Heart left ventricle (tissue), 16 donors: ENCODE measurements at places on chromosomes 13 and 19.

DNA sequence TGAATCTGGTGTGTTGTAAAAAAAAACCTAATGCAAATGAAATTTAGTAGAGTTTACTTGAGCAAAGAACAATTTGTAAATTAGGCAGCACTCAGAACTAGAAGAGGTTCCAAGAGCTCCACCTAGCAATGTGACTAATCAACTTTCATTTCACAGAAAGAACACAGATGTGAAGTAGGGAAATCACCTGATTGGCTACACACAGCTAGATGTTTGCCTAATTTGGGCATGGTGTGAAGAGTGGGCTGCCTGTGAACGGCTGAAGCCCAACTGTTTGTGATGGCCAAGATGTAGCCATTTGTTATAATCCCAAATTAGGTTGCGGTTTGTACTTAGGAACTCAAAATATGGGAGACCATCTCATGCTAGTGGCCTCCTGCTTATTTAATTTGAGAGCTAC lies 724.4 kb upstream of the SLITRK5 start:
- H3K4me3 ChIP-seq, result no peak overlapping the region
- H3K27ac ChIP-seq, result no peak overlapping the region
- no peak for DNase-seq
- H3K27me3 ChIP-seq, result no peaks in the 10 kb centered on the region
- no peaks in the 10 kb centered on the region for H3K4me1 ChIP-seq

GRCh38 chr19:32345261-32346207 lies at the start of gene ZNF507:
TSS of gene ZNF507 (plus strand) at chr19:32345610. CDS start at chr19:32352831, 7,221 bp downstream.
- H3K4me3 ChIP-seq, result peak within 1 kb of the TSS; percentile 76
- H3K36me3 ChIP-seq, result no peaks in the 10 kb centered on the region
- peak within 1 kb of the TSS; percentile 89 for H3K27ac ChIP-seq

DNA sequence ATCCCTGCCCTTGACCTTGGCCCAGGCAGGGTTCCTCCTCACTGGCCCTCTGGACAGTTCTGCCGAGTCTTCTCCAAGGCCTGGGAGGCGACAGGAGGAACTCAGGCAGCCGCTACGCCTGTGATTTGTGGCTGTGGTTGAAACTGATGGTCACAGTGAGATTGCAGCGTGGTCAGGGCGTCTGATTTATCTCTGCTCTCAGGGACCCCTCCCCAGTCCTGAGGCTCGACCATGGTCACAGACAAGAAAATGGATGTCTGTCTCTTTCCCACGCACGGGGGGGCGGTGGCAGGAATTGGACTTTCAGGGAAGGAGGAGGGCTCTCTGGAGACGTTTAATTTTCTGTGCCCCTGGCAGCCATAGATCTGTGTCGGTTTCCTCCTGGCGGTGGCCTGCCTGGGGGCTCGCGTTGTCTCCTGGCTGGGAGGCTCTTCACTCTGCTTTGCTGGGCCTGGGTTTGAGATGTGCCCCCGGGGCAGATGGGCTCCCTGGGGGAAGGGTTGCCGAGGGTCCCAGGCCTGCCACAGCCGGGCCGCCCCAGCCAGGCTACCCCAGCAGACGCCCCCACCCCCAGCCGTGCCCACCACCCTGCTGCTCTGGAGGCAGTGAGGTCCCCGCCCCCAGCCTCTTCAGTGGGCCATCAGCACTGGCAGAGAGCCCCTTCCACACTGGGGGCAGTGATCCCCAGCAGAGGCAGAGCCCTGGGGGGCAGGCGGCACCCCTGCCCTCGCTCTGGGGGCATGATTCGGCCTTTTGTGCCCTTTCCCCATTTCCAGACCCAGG lies 167.4 kb downstream of the KDM4B start:
- H3K36me3 ChIP-seq, result peaks cover 61% of the 10 kb centered on the region
- H3K4me1 ChIP-seq, result peaks cover 21% of the 10 kb centered on the region
- H3K4me3 ChIP-seq, result no peak overlapping the region
- H3K27me3 ChIP-seq, result no peaks in the 10 kb centered on the region

- H3K36me3 ChIP-seq, result peaks cover 33% of the 10 kb centered on the region
- H3K4me1 ChIP-seq, result no peaks in the 10 kb centered on the region
- no peaks in the 10 kb centered on the region for H3K27me3 ChIP-seq
- no peak for DNase-seq
- no peak overlapping the region for H3K4me3 ChIP-seq
- no peak overlapping the region for H3K27ac ChIP-seq
Observed at GRCh38 chr13:98429531-98429930, 147.4 kb downstream of the STK24 start.

DNA sequence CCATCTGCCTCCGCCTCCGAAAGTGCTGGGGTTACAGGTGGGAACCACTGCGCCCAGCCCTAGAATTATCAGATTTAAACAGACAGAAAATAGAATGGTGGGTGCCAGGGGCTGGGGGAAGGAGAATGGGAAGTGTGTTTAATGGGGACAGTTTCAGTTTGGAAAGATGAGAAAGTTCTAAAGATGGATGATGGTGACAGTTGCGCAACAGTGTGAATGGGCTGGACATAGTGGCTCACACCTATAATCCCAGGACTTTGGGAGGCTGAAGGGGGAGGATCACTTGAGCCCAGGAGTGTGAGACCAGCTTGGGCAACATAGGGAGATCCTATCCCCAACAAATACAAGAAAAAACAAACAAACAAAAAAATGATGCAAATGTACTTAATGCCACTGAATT lies 15.9 kb downstream of the KANK2 start:
- H3K4me3 ChIP-seq, result no peak overlapping the region
- no peak overlapping the region for H3K27ac ChIP-seq
- H3K4me1 ChIP-seq, result peaks cover 17% of the 10 kb centered on the region
- peaks cover 22% of the 10 kb centered on the region for H3K36me3 ChIP-seq

DNA sequence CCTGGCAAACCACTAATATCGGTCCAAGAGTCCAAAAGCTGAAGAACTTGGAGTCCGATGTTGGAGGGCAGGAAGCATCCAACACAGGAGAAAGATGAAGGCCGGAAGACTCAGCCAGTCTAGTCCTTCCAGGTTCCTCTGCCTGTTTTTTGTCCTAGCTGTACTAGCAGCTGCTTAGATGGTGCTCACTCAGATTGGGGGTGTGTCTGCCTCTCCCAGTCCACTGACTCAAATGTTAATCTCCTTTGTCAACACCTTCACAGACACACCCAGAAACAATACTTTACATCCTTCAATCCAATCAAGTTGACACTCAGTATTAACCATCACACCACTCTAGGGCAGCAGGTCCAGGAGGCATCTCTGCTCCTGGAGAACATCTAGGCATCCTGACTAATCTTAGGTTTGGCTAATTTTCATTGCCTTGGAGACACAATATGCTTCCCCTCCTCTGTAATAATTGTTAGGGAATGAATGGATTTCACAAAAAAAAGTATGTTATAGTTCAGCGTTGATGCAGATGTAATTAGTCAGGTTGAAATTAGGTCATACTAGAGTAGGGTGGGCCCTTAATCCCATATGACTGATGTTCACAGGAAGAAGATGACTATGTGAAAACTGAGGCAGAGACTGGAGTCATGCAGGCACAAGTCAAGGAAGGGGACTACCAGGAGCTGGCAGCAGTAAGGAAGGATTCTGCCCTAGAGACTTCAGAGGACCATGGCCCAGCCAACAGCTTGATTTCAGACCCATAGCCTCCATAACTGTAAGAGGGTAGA lies 183.4 kb downstream of the RBM26 start:
- H3K27ac ChIP-seq, result no peak overlapping the region
- H3K36me3 ChIP-seq, result no peaks in the 10 kb centered on the region
- no peaks in the 10 kb centered on the region for H3K27me3 ChIP-seq
- H3K4me1 ChIP-seq, result no peaks in the 10 kb centered on the region
- no peak overlapping the region for H3K4me3 ChIP-seq
- no peak for DNase-seq

DNA sequence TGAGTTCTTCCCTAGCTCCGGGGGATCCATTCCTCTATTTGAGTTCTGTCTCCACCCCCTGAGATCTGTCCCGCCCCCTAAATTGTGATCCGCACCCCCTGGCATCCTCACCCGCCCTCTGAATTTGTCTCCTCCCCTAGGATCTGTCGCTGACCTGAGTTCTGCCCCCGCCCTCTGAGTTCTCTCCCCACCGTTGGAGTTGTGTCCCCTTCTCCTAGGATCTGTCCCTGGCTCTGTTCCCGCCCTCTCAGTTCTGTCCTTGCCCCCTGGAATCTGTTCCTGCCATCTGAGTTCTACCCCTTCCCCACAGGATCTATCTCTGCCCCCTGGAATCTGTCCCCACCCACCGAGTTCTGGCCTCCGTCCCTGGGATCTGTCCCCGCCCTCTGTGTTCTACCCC lies 1.0 kb upstream of the SLC17A7 start:
- H3K27ac ChIP-seq, result peak overlapping the region; percentile 57
- H3K36me3 ChIP-seq, result no peaks in the 10 kb centered on the region
- no peak for DNase-seq
- H3K4me3 ChIP-seq, result peak overlapping the region; percentile 63

GRCh38 chr19:49676136-49676783 lies 811 bp upstream of the PRMT1 start:
- no peaks in the 10 kb centered on the region for H3K27me3 ChIP-seq
- H3K36me3 ChIP-seq, result peaks cover 4% of the 10 kb centered on the region
- peak; percentile 88 for DNase-seq
- H3K4me3 ChIP-seq, result peak overlapping the region; percentile 71
- peak overlapping the region; percentile 83 for H3K27ac ChIP-seq

DNA sequence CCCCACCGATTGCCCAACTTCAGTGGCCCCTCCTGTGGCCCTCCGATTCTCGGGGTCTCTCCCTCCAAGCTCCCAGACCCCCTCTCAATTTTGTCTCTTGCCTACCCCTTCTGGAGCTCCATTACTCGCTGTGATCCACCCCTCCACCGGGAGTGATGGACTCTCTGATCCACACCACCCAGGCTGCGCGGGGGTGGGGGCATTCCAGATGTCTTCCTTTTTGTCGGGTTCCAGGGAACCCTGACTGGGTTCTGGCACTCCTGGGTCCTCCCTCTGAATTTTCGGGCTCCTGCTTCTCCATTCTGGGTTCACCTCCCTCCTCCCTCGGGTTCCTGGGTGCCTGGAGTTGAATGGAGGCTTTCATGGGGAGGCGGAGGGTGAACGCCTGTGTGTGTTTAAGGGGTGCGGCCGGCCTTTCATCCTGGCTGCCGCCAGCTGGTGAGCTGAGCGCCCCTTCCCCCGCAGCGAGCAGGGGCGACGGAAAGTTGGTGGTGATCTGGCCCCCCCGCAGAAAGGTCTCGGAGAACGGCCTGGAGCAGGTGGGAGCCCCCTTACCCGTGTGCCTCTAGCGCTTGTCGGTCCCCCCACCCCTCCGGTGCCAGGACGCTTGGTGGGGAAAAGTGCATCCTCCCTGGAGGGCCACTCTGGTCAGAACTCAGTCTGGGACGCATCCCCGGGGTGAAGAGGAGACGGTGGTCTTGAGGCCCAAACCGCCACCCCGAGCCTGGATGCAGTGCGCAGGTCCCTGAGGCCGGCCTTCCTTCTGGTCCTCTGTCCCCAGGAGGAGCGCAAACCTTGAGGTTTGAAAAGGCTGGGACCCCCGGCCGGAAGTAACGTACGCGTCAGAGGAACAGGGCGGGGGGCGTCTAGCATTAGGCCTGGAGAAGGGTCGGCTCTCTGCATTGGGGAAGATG lies 1.6 kb downstream of the MISP3 start:
- peak; percentile 36 for DNase-seq
- H3K4me1 ChIP-seq, result peaks cover 24% of the 10 kb centered on the region
- H3K4me3 ChIP-seq, result peak overlapping the region; percentile 89
- no peaks in the 10 kb centered on the region for H3K27me3 ChIP-seq
- H3K27ac ChIP-seq, result peak overlapping the region; percentile 89
- no peaks in the 10 kb centered on the region for H3K36me3 ChIP-seq

GRCh38 chr19:4099041-4099764 lies 24.7 kb downstream of the MAP2K2 start:
- H3K27me3 ChIP-seq, result no peaks in the 10 kb centered on the region
- H3K36me3 ChIP-seq, result peaks cover 57% of the 10 kb centered on the region
- H3K4me3 ChIP-seq, result no peak overlapping the region
- peaks cover 18% of the 10 kb centered on the region for H3K4me1 ChIP-seq

DNA sequence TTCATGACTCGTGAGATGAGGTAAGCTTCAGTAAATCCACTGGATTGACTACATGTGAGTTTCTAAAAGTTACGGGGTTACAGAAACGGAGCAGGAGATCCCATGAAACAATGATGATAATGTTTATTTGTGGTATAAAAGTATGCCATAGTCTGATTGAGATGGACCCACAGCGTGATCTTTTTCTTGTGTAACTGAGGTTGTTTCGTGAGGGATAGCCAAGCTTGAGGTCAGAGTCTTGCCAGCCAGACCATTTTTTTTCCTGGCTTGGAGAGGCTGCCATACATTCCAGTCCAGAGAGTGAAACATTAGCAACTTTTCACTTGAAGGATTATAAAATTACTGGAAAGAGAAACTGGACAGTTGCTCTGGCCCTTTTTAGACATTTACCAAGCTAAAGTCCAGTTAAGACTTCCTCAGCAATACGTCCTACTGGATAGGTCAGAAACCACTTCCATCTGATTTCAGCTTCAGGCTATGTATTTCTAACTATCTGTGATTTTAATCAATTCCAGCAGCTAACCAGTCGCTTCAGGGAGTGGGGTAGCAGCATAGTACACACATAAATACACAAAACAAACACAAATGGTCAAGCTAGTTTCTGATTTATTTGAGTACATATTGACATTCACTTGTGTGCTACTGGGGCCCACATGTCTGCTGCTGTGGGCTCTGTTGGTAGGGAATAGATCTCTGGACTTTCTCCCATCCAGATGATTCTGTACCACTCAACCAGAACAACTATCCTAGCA lies 194.6 kb downstream of the POSTN start:
- no peaks in the 10 kb centered on the region for H3K4me1 ChIP-seq
- H3K36me3 ChIP-seq, result no peaks in the 10 kb centered on the region
- no peaks in the 10 kb centered on the region for H3K27me3 ChIP-seq
- H3K27ac ChIP-seq, result no peak overlapping the region

GRCh38 chr13:109400209-109400608 lies 386.2 kb downstream of the IRS2 start:
- no peak overlapping the region for H3K4me3 ChIP-seq
- no peak overlapping the region for H3K27ac ChIP-seq
- H3K4me1 ChIP-seq, result no peaks in the 10 kb centered on the region
- H3K36me3 ChIP-seq, result no peaks in the 10 kb centered on the region
- DNase-seq, result peak; percentile 34

DNA sequence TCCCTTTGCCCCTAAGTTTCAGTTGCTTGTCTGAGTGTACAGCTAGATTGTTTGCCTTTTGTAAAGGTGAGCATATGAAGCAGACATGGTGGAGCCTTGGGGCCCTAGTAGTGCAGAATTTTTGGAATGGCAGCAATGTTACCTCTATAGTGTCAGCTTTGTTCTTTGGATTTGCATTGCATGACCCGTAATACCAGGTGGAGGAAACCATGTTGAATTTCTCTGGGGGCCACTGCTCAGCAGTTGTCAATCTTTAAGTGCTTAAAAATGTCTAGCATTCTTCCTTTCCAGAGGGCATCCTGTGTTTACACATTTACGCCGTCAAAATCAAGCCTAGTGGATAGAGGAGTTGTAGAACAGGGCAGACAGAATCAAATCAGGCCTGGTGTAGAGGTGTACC lies 303.3 kb downstream of the ATP8A2 start:
- H3K27ac ChIP-seq, result no peak overlapping the region
- no peaks in the 10 kb centered on the region for H3K36me3 ChIP-seq
- DNase-seq, result no peak
- no peak overlapping the region for H3K4me3 ChIP-seq

- no peak for DNase-seq
- H3K4me3 ChIP-seq, result no peak overlapping the region
- no peaks in the 10 kb centered on the region for H3K36me3 ChIP-seq
- H3K27ac ChIP-seq, result no peak overlapping the region
- H3K27me3 ChIP-seq, result no peaks in the 10 kb centered on the region
Observed at GRCh38 chr19:33875071-33875470, 78.4 kb downstream of the KCTD15 start.

GRCh38 chr13:80035096-80035495 lies 305.8 kb downstream of the SPRY2 start:
- no peaks in the 10 kb centered on the region for H3K4me1 ChIP-seq
- DNase-seq, result no peak
- H3K27ac ChIP-seq, result no peak overlapping the region
- H3K36me3 ChIP-seq, result no peaks in the 10 kb centered on the region
- H3K27me3 ChIP-seq, result no peaks in the 10 kb centered on the region
